ENCODE measurements at places on chromosomes 4 and X.

DNA sequence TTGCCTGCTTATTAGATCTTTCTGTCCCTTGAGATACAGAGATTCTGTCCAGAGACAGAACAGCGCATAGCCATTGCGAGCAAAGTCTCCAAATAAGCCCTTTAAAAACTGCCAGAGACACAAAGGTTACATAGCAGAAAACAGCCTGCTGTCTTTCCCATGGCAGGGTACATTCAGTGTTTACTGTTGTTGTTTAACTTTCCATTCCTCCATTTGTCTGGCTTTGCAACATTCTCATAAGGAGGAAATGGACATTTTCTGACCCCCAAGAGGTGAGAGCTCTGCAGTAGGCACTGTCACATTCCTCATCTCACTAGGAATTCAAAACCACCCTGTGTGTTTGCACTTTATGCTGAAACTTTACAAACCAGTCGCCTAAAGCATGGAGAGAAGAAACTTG lies 48.3 kb downstream of the PDE5A start:
- DNase-seq, result no peak

GRCh38 chr4:165724786-165725185 lies 148.3 kb upstream of the TLL1 start:
- DNase-seq, result no peak

DNA sequence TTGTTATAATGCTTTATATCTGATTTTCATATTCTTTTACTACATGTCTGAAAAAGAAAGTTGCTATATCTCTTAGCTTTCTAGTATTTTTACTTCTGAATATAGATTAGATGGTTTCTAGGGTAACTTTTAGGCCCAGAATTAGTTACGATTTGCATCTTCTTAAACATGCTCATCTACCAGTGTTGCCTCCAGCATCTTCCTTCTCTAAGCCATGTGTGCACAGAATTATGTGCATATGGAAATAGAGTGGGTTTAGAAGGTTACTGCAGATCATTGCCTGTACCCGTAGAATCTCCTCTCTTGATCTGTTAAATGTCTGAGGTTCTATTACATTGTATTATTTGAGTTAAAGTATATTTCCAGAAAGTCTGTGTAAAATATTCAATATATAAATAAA lies 2.5 kb upstream of the TDO2 start:
- no peak for DNase-seq

GRCh38 chr4:11297201-11297600 lies 131.5 kb downstream of the HS3ST1 start:
- DNase-seq, result no peak

- peak; percentile 62 for DNase-seq
These were observed 152.0 kb downstream of the GASK1B start for GRCh38 chr4:158020734-158021346.

DNA sequence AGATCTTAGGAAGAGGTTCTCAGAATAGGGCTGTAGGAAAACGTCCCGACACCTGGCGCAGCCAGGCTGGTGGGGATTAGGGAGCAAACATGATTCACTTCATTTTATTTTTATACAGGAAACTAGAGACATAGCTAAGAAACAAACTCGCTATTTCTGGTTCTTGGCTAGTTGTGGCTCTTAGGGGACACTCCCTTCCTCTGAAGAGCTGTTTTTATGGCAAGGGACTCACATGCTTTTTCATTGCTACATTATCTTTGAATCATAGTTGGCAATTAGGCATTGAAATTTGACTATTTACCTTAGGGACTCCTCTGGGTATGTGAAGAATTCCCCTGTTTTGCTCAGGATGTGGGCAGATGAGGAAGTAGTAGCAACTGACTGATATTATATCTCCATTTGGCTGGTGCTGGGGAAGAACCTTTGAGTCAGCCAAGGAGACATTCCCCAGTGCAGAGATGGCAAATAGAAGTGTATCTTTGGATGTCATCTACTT lies 174.5 kb downstream of the SMIM20 start:
- peak; percentile 68 for DNase-seq

DNA sequence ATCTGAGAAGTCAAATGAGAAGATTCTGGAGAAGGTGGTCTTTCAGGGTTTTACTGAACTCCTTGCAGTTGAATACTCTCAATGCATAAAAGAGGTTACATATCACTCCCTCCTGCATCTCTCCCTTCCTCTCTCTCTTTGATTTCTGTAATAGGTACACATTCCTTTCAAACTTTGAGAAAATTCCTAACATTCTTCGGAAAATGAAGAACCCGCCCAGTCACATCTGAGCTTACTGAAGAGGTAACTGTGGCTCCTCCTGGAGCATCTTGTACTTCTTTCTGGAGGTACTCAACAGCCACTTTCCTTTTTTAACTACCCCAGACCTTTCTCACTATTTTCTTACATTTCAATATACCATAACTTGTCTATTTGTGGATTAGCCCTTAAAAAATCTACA lies 24.7 kb downstream of the NDST3 start:
- no peak for DNase-seq

GRCh38 chr4:165877286-165877685 lies 4.2 kb downstream of the TLL1 start:
- DNase-seq, result no peak

GRCh38 chr4:139798456-139798855 lies 132.8 kb downstream of the MGST2 start:
- DNase-seq, result no peak

DNA sequence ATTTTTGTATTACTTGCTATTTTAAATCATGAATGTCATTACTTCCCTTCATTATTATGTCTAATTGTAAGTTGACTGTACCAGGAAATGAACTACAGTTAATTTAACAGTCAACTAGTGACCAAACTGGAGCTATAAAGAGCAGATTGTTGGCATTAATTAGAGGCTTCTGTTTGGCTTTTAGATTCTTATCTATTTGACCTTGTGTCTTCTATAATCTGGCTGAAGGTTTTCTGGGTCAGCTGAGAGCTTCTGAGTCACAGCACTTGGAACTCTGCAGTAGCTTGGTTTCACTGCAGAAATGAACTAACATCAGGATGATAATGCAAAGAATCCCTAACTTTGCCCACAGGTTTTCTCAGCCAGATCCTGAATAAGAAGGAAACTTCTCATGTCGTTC lies 169.2 kb upstream of the LEF1 start:
- no peak for DNase-seq

- DNase-seq, result no peak
These were observed 11.1 kb downstream of the EXOC1L start for GRCh38 chr4:55830716-55831115.

DNA sequence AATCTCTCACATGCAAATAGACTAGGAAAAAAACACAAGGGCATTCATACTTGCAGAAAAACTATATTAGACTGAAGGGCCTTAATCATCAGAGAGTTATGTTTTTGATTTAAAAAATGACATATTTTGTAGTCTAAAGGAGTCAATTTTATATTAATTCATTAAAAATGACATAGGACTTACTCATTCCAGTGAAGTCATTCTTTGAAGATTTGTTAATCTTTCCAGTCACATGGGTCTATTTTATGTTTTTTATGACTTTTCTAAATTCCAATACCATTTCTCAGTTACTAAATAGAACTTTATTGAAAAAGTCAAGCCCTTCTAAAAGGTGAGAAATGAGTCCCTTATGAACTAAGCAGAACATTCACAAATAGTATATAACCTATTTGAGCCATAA lies 743.8 kb upstream of the INTU start:
- peak; percentile 54 for DNase-seq

GRCh38 chr4:22389240-22389870 lies 126.5 kb downstream of the ADGRA3 start:
- DNase-seq, result peak; percentile 33

- DNase-seq, result peak; percentile 9
These were observed 45.9 kb upstream of the PPP3CA start for GRCh38 chr4:101393256-101393655.

DNA sequence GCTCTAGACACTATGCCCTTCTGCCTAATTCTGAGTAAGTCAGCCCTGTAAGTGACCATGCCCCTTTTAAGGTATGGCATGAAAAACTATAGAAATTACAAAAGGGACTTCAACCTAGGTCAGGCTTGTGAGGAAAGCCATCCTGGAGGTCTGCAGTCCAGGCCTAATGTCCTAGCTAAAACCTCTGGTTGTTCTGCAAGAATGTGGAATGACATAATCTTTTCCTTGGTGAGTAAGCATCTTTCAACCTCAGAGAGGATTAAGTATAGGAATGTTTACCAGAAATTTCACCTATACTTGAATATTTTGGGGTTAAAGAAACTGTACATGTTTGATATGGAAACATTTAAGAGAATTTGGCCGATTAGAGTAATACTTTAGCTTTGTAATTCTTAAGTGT lies 23.8 kb upstream of the HPSE start:
- DNase-seq, result peak; percentile 9

GRCh38 chr4:79421483-79421882 lies 13.5 kb upstream of the GK2 start:
- DNase-seq, result no peak

DNA sequence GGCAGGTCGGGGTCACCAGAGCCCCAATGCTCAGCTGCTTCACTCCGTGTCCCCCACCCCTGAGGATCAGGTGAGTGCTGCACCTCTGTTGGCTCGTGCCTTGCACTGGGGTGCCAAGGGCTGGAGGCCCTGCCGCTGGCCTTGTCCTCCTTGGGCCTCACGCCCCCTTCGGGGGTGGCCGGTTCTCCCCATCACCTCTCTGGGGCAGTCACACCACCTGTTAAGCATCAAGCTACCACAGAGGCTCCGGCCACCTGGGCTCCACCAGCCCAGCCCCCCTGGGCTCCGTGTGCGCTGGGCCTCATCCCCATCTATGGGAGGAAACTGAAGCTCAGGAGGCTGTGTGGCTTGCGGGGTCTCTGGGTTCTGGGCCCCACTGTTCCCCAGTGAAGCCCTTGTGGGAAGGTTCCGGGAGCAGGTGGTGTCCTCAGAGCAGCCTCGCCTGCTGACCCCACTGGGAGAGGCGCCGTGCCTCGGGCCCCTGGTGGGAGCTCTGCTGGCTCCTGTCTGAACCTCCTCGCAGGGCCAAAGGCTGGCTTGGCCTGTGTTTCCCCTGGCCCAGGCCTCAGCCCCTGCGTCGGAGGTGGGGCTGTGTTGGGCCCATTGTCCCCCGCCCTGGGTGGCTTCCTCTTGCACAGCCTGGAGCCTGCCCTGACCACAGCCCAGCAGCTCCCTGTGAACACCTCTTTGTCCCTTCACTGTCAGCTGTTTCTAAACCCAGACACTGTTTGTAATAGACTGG lies 30.8 kb downstream of the DOK7 start:
- no peak for DNase-seq

GRCh38 chr4:103137446-103137827 lies 37.8 kb upstream of the BDH2 start:
- no peak for DNase-seq

GRCh38 chr4:53852343-53852742 lies 212.1 kb downstream of the CHIC2 start:
- peak; percentile 41 for DNase-seq

Measured in BJ (cell line).